RWPE2 (cell line): ENCODE measurements at places on chromosomes 2 and 18.

GRCh38 chr2:97928591-97928990 lies 67.2 kb downstream of the TMEM131 start:
- no peak for DNase-seq

DNA sequence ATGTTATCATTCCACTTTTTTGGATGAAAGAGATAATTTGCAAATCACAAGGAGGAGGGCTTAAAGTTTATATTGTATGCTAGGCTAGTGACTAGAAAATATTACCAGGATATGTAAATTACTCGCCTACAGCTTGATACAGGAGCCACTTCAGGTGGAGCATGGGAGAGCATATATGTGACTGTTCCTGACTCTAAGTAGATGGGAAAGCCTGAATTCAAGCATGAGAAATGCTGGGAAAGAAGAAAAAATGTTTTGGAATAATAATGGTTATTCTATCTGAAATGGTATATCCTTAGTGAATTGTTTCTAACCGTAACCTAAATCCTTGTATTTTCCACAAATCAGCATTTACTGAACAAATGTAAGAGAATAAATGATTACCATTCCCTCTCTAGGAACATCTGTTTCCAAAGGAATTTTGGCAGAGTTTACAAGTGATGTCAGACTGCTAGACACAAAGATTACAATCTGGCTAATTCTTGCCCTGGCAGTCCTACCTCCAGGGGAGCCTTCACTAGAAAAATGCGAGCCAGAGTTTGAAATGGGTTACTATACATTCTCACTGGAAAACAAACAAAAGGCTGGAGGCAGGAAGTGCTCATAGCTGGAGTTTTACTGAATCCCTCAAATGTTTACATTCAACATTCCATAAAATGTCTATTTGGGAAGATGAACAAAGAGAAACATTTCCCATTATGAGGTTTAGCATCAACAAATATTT lies 129.4 kb upstream of the MAPRE2 start:
- DNase-seq = no peak

GRCh38 chr18:47930931-47931717 lies 665 bp upstream of the SMAD2 start:
- DNase-seq = peak; percentile 98

DNA sequence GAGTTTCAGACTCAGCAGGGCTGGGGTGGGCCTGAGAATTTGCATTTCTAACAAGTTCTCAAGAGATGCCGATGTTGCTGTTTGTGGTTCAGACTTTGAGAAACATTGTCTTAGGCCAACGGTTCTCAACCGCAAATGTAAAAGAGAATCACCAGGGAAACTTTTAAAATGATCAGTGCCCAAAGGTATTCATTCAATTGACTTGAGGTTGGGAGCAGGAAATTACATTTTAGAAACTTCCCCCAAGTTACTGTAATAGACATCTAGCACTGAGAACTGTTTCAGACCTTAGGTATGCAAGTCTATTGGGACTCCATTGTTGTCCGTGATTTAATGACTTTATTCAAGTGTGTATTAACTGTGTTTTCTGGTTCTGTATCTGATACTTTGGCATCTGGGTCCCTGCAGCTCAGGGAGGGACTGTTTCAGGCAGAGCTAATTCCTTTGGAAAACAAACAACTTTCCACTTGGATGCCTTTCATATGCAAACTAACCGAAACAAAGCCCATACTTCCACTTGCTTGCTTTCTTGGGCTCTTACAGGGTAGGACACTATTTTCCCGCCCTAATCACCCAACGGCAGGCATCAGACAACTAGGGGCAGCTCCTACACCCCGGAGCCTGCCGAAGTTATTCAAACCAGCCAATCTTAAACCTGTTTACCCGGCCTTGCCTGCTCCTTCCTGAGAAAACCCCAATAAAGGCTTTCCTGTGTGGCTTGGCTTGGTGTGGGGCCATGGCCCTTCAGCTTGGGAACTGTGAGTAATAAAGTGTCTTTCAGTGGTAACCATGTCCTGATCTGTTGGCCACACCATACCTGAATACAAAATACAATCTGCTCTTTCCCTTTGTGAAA lies 97.6 kb downstream of the POLE4 start:
- DNase-seq = no peak

DNA sequence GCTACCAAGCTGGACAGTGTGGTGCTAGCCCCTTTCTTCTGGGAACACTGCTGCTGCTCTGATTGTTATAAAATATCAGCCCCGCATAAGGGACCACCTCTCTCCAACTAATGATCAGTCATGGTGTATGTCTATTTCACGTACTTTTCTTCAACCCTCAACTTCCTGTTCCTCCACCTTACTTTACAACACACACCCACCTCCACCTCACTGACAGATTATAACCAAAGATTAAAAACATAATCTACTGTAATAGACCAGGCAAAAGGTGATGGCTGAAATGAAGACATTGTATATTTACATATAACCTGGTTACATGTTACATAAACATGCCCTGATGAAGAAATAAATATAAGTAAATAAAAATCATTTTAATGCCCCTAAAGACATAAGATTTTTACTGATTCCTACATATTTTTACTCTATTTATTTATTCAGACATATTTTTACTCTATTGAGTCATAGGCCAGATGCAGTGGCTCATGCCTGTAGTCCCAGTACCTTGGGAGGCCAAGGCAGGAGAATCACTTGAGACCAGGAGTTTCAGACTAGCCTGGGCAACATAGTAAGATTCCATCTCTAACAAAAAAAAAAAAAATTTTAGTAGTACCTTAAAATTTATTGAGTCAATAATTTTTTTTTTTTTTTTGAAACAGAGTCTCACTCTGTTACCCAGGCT lies 12.8 kb downstream of the STK39 start:
- DNase-seq = no peak

DNA sequence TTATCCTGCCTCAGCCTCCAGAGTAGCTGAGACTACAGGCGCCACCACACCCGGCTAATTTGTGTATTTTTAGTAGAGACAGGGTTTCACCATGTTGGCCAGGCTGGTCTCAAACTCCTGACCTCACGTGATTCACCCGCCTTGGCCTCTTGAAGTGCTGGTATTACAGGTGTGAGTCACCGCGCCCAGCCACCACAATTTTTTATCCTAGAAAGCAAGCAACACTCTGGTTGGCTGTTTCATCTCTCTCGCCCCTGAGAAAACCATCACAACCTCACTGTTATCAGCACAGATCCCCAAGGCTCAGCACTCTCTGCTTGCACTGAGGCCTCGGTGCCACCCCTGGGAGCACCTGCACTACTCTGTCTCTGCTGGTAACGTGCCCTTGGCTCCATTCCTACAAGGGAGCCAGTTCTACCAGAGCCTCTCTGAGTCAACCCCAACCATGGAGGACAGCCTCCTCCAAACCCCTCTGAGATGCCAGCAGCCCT lies 134.8 kb upstream of the AGAP1 start:
- no peak for DNase-seq

- DNase-seq = no peak
These were observed 123.9 kb upstream of the HAAO start for GRCh38 chr2:42916324-42916723.

DNA sequence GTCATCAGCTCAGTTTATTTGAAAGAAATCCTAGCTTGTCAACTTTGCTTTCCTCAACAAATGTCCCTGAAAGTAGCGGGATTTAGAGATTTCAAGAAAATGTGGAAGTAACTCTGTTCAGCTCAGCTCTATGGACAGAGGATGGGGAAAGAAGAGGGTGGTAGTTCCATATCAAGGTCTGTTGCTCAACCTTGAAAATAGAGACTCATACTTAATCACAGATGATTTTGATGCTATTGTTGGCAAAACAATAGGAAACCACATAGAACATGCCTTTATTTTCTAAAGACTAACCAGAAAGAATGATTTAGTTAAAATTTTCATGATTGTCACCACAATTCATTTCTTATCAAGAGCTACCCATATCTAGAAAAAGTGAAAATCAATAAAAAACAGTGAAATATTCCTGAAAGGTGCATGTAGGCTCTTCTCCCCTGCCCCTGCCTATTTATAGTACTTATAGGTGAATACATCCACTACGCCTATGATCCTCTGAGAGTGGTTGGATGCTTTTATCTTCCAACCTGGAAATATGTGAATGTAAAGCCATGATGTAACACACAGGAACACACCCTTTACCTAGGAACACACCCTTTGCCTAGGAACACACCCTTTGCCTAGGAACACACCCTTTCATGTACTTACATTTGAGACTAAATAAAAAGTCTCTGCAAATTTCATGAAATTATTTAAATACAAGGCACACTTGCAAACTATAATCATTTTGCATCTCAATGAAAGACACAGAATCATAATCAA lies 65.8 kb downstream of the ETAA1 start:
- DNase-seq = no peak

GRCh38 chr18:45726603-45727002 lies 2.6 kb downstream of the SLC14A1 start:
- no peak for DNase-seq
